ENCODE measurements at places on chromosomes 2 and 18.
A peak's percentile ranks its signal among the peaks of the same experiment; 100 is the strongest.

DNA sequence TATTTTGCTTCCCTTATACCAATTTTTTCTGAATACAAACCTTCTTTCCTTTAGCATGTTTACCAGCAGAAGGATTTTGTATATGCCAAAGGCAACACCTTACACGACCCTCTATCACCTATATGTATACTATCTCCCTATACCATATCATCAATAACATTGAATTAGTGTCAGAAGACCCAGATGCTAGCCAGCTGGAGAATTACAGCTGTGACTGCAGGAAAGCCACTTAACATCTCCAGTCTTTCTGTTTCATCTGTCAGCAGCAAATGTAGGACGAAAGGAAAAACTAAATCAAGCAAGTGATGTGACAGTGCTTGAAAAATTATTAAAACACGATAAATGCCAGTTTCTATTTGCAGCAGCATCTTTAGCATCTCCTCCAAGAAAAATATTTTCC lies 193.7 kb downstream of the STK39 start:
- no peak for DNase-seq

GRCh38 chr2:238916176-238916874 lies 68.4 kb downstream of the TWIST2 start:
- no peak for DNase-seq

DNA sequence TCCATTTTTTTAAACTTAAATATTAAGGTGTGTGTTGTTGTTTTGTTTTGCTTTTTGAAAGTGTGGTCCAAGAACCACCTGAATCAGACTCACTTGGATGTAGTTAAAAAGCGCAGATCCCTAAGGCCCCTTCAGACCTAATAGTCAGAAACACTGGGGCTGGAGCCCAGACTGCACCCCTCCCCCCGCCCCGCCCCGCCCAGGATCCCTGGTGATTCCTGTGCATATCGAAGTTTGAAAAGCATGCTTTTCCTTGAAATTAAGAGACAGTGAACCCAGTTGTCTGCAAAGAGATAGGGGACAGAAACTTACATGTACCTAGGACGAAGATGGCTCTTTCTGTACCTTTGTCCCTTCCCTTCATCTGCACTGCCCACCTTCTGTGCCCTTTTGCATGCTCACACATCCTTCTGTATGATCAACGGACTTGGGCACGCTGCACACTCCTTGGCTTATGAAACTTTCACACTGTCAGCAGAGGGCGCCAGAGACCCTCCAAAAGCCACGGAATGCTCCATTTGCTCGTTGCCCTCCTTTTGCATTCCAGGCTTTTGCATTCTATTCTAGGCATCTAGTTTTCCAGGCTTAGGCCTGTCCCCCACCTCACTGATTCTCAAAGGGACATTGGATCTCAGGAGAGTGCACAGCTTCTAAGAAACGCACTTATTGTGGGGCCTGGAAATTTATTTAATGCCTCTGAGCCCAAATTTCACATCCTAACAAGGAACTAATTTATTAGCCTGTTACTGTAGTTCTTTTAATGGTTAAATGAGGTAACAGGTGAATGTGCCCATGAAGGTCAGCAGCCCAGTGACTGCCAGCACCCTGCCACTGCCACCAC lies 32.8 kb upstream of the SLC14A1 start:
- peak; percentile 79 for DNase-seq

- DNase-seq = no peak
These were observed 74.6 kb upstream of the HDAC4 start for GRCh38 chr2:239475161-239476028.

- DNase-seq = no peak
These were observed 5.6 kb downstream of the IKZF2 start for GRCh38 chr2:213145715-213146242.

All from pons (tissue), 1 donor.